ENCODE measurements at places on chromosomes 16 and 17. TPM values are rescaled to one million over a fixed set of nuclear protein-coding genes. Genes with fewer than 3 reads are reported as not detected.
A peak's percentile ranks its signal among the peaks of the same experiment; 100 is the strongest.

Gene NCBP3
- 72.4 TPM for total RNA-seq

Gene EFNB3
- total RNA-seq, result 5.8 TPM

Gene CX3CL1
- total RNA-seq, result 0.96 TPM

DNA sequence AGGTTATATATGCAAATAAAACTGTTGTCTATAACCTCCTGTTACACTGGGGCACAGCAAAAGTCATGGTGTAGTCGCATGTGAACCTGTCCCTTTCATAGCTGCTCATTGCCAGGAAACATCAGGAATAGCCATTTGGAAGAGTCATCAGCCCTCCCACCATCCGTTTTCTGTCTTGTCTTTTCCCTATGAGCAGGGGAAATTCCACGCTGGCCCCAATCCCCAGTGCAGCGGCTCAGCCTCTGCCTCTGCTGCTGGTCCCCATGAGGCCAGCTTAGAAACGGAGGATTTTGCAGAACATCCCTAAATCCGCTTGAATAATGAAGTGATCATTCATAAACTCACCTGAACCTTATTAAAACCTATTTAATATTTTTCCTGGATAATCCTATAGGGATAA is 10.5 kb downstream of the MAPT start:
- peak; percentile 31 for DNase-seq

- DNase-seq, result no peak
Observed at GRCh38 chr16:25297151-25297787, 39.6 kb upstream of the ZKSCAN2 start.

DNA sequence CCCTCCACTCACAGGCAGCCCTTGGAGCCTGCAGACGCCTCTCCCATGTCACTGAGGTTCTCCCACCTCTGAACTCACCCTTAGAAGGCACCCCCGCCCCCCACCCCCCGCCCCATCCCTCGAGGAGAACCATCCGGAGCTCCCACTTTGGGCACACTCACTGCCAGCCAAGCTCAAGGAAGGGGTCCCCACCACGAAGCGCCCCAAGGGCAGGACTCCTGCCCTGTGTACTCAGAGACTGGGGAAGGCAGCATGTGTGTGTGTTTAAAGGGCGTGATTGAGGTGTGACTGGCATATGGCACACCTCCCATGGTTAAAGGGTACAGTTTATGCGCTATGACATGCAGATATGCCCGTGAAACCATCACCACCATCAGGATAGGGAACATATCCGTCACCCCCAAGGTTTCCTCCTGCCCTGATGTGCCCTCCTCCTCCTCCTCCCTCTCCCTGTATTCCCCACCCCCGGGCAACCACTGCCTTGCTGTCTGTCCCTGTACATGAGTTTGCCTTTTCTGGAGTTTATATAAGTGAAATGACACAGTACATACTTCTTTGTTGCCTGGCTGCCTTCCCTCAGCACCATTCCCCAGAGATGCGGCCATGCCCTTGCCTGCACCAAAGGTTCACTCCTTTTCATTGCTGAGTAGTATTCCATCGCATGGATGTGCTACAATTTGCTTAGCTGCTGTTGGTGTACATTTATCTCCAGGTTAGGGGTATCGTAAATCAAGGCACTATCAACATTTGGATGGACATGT is 14.0 kb upstream of the RBFOX3 start:
- DNase-seq, result no peak

- DNase-seq, result no peak
Observed at GRCh38 chr16:81568749-81569087, 124.1 kb downstream of the CMIP start.

- DNase-seq, result no peak
Observed at GRCh38 chr17:14333506-14333905, 32.6 kb downstream of the HS3ST3B1 start.

DNA sequence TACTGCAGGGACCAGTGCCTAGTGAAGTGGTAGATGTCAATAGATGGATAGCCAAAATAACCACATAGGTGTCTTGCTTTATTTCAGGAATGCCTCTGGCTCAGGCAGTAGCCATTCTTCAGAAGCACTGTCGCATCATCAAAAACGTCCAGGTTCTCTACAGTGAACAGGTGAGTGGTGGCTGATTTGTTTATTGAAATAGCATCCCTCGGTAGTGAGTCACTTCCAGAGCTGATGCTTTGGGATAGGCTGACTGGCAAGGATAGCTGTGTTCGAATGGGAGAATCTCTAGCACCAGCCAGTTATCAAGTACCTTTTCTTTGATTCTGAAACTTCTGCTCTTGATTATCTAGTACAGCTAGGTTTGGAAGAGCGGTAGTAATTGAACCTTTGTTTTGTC is 10.3 kb downstream of the PHAF1 start:
- no peak for DNase-seq

- peak; percentile 86 for DNase-seq
Observed at GRCh38 chr16:9033125-9033830, 58.2 kb upstream of the HAPSTR1 start.

DNA sequence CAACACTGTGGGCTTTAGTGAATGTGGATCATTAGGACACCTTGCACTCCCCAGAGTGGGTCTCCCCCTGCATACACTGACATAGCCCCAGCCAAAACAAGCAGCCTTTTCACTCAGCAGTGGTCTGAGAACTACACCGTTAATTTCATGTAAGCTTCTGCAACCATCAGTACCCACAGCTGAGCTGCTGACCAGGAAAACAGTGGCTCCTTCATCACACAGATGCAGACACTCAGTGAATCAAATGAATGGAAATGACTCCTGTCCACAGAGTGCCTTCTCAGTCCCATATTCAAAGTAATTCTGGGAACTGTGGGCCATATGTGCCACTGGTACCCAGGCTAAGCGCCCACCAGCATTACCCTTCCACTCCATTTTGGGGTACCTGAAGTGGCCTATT is 39.3 kb upstream of the NOL11 start:
- no peak for DNase-seq

- no peak for DNase-seq
Observed at GRCh38 chr16:70766176-70766575, 34.8 kb downstream of the VAC14 start.

GRCh38 chr17:4480929-4481898 is 17.5 kb upstream of the SPNS2 start:
- no peak for DNase-seq

GRCh38 chr17:41326173-41327145 is 10.9 kb upstream of the KRTAP17-1 start:
- no peak for DNase-seq
